NCI-H1436 treated with DMSO at 0.1 percent for 48 hours (cell line): ENCODE measurements at places on chromosomes 1 and 21.

DNA sequence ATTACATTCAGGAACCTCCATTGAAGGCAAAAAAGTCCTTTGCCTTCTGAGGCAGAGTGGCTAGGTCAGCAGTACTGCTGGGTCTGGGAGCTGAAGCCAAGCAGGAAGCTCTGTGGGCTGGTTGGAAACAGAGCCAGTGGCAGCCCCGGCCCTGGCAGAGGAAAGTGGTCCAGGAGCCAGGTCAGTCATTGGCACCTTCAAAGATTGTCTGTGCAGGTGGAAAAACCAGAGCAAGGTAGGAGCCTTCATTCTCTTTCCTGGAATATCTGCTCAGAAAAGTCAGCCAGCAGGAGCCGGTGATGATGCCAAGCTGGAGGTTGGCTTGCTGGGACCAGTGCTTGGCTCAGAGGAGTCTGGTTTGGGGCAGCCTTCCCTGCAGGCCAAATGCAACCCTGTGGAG lies 12.5 kb upstream of the DISP3 start:
- no peak for DNase-seq

- DNase-seq, result no peak
Observed at GRCh38 chr21:34715985-34716596, 47.3 kb downstream of the CLIC6 start.

DNA sequence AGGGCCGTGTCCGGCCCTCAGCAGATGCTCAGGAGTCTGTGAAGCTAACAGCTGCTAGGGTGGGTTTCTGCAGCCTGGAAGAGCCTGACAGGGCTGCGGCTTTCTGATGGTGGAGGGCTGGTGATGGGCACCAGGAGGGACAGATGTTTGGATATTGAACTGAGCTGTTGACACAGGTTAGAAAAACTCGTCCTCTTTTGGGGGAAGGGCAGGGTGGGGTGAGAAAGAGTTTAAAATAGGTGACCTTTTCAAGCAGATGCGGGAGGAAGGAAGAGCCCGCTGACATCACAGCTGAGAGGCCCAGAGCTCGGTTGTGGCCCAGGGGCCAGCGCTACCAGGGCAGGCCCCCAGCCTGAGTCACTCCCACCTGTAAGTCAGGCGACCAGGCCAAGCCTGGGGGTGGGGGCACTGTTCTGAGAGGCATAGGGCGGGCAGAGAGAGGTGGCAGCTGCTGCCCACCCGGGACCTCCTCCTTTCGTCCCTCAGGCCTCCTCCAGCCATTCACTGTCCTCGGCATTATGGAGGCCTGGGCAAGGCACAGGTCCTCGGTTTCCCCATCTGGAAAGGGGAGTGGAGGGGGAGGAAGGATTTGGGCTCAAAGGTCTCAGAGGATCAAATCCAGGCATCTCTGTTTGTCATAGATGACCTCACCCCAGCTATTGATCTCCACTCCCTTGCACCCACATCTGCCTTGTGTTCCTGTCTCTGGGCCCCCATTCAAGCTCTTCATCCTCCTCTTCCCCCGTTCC lies 32.3 kb upstream of the ID3 start:
- DNase-seq, result no peak

- no peak for DNase-seq
Observed at GRCh38 chr1:155696524-155696923, 7.6 kb downstream of the DAP3 start.
